A172 (cell line): ENCODE measurements at places on chromosomes 1 and 21. TPM values are rescaled to one million over a fixed set of nuclear protein-coding genes. Genes with fewer than 3 reads are reported as not detected.

The FAM72B gene
- total RNA-seq = 7.0 and 15.3 TPM in 2 replicates

The KRTAP6-2 gene
- not detected in 2 replicates for total RNA-seq

The C4BPB gene
- 7.3 and 11.1 TPM in 2 replicates for total RNA-seq

The MATN1 gene
- not detected in 2 replicates for total RNA-seq

The NHLH1 gene
- not detected in 2 replicates for total RNA-seq

The PTPN22 gene
- total RNA-seq = 0.29 and 0.74 TPM in 2 replicates

The LCE2A gene
- total RNA-seq = not detected in 2 replicates

The DHDDS gene
- 36.1 and 61.3 TPM in 2 replicates for total RNA-seq

The LEFTY1 gene
- not detected in 2 replicates for total RNA-seq

The INSRR gene
- not detected in 2 replicates for total RNA-seq

- DNase-seq = no peak
These were observed 61.7 kb upstream of the PUM1 start for GRCh38 chr1:31127266-31127665.

DNA sequence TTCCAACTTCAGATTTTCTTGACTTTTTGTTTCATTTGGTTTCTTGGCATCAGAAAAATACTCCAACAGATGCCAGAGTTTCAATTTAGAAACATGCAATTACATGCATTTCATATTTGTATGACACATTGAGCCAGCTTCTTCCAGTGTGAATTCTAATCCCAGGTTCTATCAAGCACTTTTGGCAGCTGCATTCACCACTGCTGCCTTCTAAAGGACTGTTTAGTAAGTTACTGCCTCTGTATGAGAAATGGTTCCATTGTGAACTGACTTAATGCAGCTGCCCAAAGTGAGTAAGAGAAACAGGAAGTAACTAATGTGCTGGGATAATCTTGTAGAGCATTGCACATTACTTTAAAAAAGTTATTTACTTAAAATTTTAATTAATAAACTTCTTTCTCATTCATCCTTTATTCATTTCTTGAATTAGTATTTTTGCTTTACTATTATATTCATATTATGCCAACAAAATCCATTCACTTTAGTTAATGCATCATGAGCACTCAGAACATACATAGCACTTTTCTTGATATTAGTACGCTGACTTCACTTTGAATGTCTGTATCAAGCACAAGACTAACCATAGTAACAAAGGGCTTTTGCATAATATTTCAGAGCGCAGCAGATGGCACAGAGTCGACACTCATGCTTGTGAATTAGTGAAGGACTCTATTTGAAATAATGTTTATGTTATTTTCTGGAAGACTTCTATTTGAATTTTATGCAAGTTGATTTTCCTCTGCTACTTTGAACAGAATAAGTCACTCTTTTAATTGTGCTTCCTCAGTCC is 9.8 kb downstream of the RGS18 start:
- peak; percentile 43 for DNase-seq

GRCh38 chr1:27143401-27143800 is 11.5 kb downstream of the SLC9A1 start:
- no peak for DNase-seq

GRCh38 chr1:64941461-64942117 is 24.8 kb downstream of the JAK1 start:
- DNase-seq = no peak

DNA sequence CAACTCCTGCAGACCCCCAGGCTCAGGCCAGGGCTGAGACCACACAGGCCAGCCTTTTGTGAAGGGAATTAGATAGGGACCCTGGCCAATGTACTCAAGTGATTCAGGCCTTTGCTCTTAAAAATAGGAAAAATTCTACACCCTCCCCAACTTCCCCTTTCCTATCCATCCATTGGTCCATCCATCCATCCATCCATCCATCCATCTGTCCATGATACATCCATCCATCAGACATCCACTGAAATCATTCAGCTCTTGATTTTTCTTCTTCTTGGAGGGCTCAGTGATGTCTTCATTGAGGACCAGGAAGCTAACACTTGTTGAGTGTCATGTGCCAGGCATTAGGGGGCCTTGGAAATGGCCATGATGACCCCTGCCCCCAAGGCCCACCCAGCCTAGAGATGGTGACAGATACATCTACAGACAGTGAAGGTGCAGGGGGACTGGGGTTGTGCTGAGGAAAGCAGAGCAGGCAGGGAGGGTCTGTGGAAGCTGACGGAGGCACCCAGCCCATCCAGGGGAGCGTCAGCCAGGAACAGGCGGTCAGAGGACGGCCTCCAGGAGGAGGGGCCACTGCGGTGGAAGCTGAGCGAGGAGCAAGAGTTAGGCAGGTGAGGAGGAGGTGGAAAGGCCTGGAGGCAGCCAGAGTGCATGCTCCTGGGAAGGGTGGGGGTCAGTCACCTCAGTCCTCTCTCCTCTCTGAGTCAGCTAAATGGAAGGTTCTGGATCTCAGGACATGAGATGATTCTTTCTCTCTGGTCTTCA is 81.9 kb downstream of the EPHB2 start:
- no peak for DNase-seq

GRCh38 chr1:78682496-78682895 is 32.9 kb downstream of the IFI44 start:
- DNase-seq = no peak

DNA sequence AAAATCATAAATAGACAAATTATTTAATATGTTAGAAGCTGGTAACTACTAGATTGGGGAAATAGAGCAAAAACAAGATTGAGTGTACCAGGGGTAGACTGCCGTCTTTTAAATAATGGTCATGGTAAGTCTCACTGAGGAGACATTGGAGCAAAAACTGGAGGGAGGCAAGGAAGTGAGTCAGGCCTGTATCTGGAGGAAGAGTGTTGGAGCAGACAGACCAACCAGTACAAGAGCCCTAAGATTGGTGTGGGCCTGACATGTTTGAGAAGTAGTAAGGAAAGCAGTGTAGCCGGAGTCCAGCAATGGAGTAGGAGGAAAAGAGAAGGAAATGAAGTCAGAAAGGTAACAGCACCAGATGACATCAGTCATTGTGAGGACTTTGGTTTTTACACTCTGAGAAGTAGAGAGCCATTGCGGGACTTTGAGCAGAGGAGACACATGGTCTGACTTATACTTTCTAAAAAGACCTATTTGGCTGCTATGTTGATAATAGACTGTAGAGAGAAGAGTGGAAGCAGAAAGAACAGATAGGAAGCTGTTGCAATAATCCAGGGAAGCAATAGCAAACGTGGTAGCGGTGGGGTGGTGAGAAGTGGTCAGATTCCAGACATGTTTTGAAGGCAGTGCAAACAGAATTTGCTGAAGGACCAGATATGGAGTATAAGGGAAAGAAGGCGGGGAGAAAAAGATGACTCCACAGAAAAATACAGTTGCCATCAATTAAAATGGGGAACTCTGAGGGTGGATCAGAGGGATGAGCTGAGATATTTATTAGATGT is 44.7 kb upstream of the GJA5 start:
- no peak for DNase-seq

GRCh38 chr1:11256299-11256698 is 6.1 kb downstream of the MTOR start:
- no peak for DNase-seq

- DNase-seq = no peak
These were observed 20.3 kb downstream of the RHBG start for GRCh38 chr1:156389311-156389710.

DNA sequence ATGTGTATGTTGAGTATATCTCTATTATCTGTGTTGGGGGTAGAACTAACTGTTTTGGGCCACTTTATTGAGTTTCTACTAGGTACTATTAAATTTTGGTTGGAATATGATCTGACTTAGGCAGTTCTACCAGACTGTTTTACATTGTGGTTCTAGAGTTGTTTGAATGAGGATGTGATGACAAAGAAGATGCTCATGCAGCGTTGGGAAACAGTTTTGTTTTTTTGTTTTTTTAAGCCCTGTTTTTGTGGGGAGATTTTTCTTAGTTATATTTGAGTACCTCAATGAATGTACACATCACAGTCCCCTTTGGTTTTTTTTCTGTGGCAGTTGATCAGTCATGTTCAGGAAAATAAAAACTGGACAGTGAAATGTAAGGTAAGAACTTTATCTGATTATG is 40.1 kb downstream of the TMED5 start:
- DNase-seq = no peak

- no peak for DNase-seq
These were observed 15.8 kb upstream of the TNFRSF8 start for GRCh38 chr1:12047120-12047876.

DNA sequence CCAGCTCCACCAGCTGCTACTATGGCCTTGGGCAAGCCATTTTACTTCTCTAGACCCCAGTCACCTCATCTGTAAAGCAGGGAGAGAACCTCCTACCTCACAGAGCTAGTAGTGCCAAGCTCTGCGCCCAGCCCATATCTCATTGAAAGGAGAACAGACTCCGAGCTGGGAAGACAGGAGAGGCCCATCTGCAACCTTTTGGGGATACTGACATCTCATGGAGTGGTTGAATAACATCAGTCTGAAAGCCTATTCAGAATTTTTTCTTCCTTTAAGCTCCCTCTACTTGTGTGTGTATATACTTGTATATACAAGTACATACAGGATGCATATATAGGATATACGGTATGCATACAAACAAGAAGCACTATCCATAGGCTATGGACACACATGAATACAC is 279.5 kb upstream of the POU3F1 start:
- DNase-seq = no peak

- peak; percentile 89 for DNase-seq
These were observed 80.6 kb upstream of the SLC44A3 start for GRCh38 chr1:94739521-94740061.

DNA sequence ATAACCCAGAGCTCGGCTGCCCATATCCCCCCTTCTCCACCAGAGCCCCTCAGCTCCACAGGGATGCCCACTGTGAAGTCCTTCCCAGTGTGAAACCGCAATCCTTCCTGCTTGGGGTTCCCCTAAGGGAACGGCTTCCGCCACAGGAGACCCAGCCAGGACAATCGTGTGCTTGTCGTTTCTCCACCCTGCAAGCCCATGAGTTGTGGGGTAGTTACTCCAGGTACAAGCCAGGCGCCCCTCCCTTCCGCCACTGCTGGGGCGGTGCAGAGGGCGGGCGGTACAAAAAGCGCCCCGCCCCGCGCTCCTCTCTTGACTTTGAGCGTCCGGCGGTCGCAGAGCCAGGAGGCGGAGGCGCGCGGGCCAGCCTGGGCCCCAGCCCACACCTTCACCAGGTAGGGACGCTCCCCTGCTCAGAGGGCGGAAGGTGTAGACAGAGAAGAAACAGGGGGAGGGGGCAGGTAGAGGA is at the start of gene TINAGL1:
Gene TINAGL1 (plus strand): TSS at position 315 of the 469 bp plus-strand sequence. CDS start 634 bp downstream, outside the sequence.
- peak; percentile 74 for DNase-seq

DNA sequence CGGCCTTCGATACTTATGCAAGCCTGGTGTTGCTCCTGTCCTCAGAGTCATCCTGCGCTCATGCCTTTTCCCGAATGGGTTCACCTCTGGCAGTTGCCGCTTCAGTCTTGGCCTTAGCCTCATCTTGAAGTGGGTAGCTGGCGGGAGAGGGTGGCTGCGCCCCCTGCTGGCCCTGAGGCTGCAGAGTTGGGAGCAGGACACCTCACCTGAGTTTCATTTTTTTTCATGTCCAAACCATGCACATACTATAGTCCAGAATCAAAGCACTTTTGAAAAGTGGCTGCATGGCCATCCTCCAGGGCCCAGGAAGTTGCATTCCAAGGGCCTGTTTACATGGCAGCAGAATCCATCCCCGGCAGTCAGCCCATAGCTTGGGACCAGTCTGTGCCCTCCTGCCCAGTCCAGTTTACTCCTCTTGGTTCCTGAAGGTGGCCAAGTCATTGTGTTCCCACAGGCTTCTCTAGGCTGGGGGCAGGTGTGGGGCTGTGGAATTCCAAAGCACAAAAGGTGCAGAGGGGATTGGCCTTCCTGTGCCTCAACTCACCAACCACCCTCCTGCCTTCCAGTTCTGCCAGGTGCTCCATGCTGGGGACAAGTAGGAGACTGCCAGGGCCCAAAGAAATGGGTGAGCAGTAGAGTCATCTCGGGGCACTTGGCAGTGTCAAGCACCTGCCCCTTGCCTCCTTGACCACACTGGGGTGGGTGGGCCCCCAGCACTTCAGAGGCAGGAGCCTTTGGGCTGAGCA is 44.0 kb downstream of the YARS1 start:
- peak; percentile 51 for DNase-seq

DNA sequence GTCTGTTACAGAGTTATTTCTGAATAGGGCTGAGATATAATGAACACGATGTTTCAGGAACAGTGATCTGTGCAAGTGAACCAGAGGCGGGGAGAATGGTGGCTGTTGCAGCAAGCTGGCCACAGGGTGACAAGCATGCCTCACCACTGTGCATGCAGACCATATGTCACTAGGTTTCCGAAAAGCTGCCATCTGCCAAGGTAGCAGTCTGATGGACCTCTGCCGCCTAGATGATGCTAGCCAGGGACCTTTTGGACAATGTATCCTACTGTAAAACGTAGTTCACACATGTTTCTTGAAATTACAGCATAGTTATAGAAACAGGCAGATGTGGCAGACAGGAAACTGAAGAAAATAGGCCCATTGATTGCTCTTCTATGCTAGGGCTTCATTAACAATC is 204.2 kb upstream of the RRP15 start:
- DNase-seq = no peak

DNA sequence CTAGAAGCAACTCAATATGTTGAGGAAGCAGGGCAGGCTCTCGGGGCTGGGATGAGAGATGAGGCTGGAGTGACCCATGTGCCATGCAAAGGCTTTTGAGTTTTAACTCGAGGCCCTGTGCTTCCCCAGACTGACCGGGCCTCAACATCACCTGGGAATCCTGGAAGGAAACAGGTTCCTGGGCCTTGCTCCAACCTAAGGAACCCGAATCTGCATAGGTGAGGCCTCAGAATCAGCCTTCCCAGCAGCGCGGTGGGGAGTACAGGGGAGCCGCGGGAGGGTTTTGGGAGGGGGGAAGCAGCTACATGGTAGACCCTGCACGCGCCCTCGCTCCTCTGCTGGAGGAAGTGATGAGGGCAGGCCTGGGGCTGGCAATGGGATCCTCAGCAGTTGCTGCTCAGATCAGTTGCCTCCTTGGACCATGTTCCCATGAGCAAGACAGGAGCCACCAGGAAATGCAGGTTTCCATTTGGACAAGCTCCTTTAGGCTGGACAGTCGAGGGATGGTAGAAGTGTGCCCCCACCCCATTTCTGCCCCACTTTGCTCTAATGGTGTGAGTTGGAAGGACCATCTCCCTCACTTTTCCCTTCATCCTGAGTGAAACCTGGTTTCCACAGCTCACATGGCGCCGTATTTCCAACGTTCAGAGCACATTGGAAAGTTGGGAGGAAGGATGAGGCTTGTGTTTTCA is 4.5 kb upstream of the KIAA1614 start:
- no peak for DNase-seq

GRCh38 chr1:96465441-96465840 is 256.1 kb upstream of the PTBP2 start:
- no peak for DNase-seq
